ENCODE measurements at places on chromosomes 1 and 21.
A peak's percentile ranks its signal among the peaks of the same experiment; 100 is the strongest.

GRCh38 chr1:236979149-236979900, 24.9 kb downstream of the MT1HL1 start:
- DNase-seq = no peak

DNA sequence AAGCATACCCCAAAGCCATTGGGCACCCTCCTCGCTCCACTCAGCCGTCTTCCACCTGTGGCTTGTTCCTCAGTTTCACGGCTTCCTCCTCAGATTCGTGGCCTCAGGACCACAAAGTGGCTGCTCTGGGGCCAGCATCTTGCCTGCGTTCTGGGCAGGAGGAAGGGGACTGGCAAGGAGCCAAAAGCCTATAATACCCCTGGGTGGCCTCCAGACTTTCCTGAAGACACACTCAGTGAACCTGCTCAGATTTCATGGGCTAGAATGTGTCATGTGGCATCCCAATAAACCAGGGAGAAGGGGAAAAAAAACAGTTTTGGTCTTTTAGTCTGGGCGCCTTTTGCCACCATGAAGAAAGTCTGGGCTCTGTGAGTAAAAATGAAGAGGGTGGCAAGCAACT, 62.0 kb downstream of the SDC3 start:
- no peak for DNase-seq

GRCh38 chr1:174262349-174263241, 103.3 kb downstream of the RABGAP1L start:
- no peak for DNase-seq

- DNase-seq = no peak
These were observed 81.7 kb downstream of the PIK3CD start for GRCh38 chr1:9733160-9733789.

GRCh38 chr1:1359664-1360468, 1.5 kb upstream of the MXRA8 start:
- DNase-seq = no peak

- DNase-seq = no peak
These were observed 14.5 kb downstream of the TIAM1 start for GRCh38 chr21:31329456-31330143.

GRCh38 chr1:229258031-229258756, 12.7 kb upstream of the RAB4A start:
- DNase-seq = peak; percentile 43

GRCh38 chr1:16151995-16152384, 3.9 kb downstream of the EPHA2 start:
- DNase-seq = no peak

DNA sequence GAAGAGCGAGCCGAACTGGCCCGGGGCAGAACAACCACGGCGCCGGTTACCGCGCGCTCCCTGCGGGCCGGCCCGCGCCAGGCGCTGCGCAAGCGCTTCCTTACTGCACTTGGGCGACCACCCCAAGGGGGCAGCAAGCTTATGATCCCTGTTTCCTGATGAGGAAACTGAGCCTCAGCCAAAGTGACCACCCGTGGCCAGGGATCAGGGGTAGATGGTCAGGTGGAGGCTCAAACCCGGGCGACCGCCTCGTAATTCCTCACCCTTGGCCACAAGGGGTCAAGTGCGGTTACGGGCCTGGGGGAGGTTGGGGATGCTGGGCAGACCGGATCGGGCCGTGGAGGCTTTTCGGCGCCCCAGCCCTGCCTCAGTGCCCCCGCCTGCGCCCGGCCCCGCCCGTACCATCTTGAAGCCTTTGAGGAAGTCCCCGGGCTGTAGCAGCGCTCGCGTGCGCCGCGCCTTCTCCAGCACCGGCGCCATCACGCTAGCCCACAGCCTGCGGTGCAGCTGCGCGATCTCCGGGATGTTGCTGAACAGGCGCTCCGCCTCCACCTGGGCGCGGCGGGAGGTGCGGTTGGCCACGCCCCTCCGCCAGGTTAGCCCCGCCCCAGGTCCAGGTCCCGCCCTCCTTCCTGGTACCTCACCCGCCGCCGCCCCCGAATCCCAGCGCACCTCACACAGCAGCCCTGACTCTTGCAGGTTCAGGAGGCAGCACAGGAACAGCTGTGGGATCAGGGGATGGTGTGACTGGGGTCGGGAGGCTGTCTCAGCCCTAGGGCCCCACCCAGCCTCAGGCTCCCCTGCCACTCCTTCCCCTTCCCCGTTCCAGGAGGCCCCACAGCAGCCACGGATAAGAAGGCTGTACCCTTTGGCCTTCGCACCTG, 5.4 kb upstream of the TNFRSF25 start:
- no peak for DNase-seq

- no peak for DNase-seq
These were observed 7.3 kb upstream of the S100A3 start for GRCh38 chr1:153556348-153556747.

DNA sequence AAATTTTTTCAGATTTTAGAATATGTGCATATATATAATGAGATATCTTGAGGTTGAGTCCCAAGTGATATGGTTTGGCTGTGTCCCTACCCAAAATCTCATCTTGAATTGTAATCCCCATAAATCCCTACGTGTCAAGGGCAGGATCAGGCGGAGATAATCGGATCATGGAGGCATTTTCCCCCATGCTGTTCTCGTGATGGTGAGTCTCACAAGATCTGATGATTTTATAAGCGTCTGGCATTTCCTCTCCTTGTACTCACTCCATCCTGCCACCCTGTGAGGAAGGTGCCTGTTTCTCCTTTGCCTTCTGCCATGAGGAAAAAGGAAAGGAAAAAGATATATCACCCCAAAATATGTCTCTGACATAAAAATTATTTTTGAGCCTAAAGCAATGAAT, 64.6 kb downstream of the TOR3A start:
- no peak for DNase-seq

DNA sequence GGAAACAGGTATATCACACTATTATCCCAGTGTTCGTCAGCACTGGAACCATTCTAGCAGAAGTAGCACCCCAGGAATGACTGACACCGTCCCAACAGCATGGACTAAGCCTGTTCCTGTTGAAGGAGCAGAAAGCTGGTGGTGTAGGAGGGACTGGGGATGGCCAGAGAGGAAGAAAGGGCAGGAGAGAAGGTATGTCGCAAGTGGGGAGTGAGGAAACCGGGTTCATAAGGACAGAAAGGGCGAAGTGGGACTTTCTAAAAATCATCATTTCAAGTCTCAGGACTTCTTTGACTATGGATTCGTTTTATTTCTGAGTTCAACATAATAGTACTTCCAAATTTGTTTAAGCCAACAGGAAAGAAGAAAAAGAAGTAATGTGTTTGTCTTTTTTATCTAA, 19.7 kb upstream of the MX1 start:
- no peak for DNase-seq

DNA sequence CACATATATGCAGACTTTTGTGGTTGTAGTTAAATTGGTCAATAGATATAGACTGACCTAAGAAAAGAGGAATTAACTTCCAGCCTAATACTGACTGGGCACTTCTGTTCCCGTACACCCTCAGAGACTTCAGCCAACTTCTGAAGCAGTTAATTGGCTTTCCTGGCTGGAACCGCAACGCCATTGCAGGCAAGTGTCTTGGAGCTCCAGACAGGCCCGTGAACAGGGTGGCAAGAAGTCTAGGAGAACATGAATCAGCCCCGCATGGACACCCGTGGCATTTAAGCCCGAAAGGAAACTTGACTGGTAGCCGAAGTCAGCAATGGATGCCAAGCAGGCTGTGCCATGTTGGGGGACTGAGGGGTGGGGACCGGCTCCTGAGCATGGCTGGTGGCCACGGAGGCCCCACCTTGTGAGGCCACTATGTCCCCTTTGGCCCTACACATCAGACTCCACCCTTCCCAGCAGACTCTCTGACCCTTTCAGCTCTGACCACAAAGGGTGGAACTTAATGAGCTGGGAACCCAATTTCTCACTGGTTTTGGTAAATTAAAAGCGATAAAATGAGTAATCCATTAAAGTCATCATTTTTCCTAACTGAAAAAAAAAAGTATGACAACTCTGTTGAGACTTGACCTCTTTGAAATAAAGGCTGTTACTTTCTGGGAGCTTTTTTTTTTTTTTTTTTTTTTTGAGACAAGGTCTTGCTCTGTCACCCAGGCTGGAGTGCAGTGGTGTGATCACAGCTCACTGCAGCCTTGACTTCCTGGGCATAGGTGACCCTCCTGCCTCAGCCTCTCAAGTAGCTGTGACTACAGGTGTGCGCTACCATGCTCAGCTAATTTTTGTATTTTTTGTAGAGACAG, 54.1 kb downstream of the RUNX1 start:
- DNase-seq = no peak

- no peak for DNase-seq
These were observed 520.4 kb upstream of the CXADR start for GRCh38 chr21:16992448-16992847.

DNA sequence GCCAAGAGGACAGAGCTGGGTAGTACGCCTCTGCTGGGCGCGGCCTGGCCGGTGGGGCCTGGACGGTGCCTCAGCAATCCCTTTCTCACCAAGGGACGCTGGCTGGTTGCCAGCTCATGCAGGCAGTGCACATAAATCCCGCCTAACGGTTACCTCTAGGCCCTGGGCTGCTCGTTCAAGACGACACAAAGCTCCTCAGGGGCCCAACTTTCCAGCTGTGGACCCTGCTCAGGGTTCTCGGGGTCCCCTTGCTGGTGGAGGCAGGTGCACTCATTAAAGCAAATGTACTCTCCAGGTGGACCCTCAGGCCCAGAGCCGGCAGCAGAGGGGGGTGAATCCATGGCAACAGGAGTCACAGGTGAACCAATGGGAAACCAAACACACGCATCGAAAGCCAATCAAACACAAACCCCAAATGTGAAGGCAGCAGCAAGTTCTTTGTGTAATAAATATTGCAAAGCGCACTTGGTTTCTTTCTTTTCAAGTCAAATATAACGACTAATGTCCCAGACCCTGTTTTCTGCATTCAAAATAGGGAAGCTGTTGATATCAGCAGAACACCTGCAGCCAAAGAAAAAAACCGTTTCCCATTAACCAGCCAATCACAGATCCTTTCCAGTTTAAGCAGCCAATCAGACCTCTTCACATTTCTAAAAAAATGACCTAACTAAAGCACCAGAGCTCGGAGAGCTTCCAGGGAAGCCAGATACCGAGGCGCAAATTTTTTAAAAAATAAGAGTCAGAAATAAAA, 26.1 kb upstream of the CLSTN1 start:
- DNase-seq = no peak

DNA sequence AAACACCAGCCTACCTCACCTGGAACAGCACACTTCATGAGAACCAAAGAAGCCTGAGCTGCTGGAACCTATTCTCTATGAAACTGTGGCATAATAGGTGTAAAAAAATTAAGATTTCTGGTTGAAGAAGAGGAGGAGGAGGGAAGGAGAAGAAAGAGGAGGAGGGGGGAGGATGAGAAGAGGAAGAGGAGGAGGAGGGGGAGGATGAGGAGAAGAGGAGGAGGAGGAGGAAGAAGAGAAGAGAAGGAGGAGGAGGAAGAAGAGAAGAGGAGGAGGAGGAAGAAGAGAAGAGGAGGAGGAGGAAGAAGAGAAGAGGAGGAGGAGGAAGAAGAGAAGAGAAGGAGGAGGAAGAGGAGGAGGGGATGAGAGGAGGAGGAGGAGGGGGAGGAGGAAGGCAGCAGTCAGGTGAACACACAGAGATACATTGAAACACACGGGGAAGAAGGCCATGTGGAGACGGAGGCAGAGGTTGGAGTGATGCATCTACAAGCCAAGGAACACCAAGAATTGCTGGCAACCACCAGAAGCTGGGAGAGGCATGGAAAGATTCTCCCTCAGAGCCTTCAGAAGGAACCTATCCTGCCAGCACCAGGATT, 8.2 kb downstream of the ACTA1 start:
- no peak for DNase-seq

- DNase-seq = no peak
These were observed 33.7 kb upstream of the NEK7 start for GRCh38 chr1:198123133-198123532.

GRCh38 chr21:44846485-44847260, 26.8 kb downstream of the PTTG1IP start:
- no peak for DNase-seq

DNA sequence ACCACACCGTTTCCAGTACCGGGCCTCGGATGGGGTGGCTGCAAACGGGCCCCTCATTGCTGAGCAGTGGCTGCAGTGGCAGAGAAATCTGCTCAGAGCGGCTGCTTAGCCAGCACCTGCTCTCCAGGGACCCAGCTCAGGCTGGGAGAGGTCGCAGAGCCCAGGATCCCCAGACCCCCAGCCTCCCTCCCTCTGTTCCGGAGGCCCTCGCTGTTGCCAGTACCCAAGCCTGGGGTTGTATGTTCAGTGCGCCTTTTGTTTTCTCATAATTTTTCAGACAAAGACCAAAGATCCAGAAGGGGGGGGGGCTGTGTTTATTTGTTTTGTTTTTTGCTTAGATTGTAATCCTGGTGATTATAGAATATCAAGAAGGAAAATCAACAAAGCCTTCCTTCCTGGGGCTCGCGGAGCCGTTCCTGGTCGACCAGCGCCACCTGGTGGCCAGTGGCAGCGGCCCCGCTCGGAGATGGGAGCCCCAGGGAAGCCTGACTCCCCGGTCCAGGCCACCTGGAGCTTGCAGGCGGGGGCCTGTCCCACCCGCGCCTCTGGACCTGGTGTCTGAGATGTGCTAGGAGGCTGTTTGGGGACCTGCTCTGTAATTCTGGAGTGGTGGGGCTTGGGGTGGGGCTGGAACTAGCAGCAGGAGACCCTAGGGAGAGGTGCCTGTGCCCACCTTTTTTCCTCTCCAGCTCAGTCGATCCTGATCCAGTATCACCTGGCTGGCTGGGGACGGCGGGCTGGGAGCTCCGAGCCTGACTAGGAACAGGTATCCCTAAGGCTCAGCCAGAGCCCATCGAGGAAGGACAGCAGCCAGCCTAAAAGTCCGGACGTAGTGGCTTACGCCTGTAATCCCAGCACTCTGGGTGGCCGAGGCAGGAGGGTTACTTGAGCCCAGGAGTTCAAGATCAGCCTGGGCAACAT, 123.9 kb upstream of the VAMP3 start:
- DNase-seq = peak; percentile 43

DNA sequence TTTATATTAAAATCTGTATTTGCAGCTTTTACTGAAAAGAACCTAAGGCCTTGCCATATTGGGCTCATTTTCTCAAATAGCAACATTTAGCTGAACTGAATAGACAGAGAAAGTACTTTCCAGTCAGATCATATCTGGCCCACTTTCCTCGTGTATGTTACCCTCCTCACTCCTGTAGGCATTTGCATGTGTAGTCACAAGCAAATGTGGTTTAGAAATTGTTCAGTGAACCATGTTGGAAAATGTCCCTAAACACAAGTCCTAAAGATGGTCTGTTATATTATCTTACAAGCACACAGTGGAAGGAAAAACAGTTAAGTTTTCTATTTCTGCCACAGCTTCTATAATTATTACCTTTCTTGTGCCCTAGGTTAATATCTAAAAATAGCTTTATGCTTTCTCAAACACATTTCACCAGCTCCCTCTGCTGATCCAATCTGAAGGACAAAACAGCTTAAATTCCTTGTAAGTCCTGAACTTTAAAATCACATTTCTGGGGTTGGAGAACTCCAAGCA, 606 bp upstream of the FMO4 start:
- DNase-seq = no peak

- DNase-seq = no peak
These were observed 68.4 kb downstream of the PRDM16 start for GRCh38 chr1:3137111-3138100.
